ENCODE measurements at places on chromosomes 12 and 14.

DNA sequence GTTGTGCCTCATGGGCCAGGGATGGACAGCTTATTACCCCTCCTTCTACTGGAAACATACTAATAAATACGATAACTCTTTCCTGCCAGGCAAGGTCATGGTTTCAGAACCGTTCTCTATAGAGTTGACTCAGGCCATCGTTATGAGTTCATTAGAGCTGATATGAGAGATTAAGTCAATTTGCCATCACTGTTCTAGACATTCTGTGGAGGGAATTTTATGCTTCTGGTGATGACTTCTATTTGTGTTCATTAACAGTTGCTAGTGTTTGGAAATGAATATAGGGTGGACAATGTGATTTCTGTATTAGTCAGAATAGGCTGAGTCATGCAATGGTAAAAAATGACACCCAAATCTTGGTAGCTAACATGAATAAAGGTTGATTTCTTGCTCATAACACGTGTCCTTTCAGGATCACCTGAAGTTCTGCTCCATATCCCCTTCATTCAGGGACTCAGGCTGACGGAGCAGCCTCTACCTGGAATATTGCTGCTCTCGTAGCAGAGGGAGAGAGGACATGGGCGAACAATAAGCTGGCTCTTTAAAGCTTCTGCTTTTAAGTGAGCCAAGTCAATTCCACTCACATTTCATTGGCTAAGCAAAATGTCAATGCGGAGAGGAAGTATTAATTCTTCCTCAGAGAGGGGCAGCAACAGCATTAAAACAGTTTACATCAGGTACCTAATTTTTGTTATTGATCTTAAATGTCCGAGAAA, 18.5 kb upstream of the TBPL2 start:
- no peak for DNase-seq

- DNase-seq = no peak
Measured at GRCh38 chr14:22781301-22781991, 15.0 kb downstream of the OXA1L start.

DNA sequence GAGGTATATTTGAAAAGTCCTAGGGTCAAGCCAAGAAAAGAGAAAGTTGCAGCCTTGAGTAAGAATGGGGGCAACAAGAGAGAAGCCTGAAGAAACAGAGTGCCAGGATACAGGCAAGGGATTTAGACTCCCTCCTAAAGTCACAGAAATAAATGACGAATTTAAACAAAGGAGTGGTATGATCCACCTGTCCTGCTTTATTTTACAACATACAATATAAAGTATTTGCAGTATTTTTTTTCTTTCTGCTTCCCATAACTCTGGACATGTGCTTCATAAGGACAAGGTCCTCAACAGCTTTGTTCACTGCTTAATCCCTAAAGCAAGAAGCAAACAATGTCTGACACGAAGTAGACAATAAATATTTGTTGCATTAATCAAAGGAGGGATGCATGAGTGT, 57.4 kb downstream of the IFNG start:
- no peak for DNase-seq

DNA sequence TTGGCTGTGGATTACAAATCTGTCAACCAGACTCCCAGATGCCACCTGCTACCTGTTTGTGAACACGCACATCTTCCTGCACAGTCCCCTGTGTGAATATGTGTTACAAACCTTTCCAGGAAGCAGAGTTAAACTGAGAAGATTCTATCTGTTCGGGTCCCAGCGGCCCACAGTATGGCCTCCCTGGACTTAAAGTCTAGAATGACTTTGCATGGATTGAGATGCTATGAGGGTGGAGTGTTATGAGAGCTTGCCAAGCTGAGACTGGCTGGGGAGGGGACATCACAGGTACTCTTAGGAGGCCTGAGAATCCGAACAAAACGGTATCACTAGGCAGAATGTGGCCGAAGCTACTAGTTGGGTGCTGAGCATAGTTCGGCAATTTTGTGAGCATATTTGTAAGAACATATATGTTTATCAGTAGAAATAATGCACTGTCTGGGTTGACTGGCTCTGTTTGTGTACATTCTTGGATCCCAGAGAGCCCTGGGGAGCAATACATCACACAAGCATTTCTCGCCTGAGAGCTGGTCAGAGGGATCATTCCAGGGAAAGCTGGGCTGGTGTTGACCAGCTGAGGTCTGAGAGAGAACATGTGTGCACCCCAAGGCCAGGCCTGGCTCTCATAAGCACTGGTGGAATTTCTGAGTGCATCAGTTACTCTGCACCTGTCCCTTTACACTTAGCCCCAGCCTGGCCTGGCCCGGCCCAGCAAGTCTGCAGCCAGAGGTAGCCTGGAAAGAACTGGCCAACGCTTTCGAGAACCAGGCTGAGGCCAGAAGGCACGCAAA, 29.8 kb upstream of the LTBP2 start:
- DNase-seq = no peak

GRCh38 chr14:103546652-103547454, 15.6 kb downstream of the BAG5 start:
- DNase-seq = peak; percentile 79

DNA sequence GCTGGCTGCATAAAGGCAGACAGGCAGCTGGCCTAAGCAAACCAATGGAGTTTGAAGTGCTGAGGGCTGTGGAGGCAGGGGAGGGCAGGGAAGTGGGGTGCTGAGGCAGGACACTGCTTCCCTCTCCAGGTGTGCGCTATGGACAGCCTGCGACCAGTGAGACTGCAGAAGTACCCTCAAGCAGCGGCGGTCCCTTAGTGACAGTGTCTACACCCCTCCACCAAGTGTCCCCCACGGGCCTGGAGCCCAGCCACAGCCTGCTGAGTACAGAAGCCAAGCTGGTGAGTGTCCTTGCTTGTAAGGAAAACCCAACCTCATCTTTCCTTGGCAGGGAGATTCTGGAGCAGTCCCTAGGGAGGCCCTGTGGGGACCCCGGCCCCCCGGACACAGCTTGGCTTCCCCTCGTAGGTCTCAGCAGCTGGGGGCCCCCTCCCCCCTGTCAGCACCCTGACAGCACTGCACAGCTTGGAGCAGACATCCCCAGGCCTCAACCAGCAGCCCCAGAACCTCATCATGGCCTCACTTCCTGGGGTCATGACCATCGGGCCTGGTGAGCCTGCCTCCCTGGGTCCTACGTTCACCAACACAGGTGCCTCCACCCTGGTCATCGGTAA, 17.9 kb downstream of the HNF1A start:
- no peak for DNase-seq

GRCh38 chr14:65346895-65347294, 65.6 kb upstream of the FUT8 start:
- no peak for DNase-seq

DNA sequence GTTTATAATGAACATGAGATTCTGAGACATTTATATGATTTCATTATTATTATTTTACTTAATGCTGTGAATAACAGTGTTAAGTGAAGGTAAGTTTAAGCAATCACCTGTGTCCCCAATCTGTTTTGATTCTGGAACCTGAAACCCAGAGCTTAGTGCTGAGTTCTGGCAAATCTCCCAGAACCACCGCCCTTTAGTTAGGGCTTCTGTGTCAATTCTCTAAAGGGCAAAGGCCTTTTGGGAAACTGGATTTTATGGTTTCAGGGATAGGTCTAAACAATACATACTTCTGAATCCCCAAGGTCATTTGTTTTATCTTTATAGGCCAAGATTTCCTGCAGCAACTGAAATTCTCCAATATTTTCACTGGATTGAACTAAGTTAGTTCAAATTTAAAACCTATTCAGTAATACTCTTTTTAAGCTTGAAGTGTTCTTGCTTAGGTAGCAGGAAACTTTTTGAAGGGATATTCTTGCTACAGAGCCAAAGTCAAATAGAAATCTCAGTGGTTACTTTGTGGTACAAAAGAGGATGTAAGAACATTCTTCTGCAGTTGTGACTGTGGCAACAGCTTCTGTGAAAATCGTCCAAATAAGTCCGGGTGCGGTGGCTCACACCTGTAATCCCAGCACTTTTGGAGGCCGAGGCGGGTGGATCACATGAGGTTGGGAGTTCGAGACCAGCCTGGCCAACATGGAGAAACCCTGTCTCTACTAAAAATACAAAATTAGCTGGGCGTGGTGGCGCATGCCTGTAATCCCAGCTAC, 10.0 kb upstream of the PKP2 start:
- DNase-seq = no peak

- DNase-seq = peak; percentile 95
Measured at GRCh38 chr12:102957339-102958050, at the start of gene ASCL1. Gene ASCL1 (plus strand): TSS chr12:102957674. CDS start chr12:102958245, 571 bp downstream.

DNA sequence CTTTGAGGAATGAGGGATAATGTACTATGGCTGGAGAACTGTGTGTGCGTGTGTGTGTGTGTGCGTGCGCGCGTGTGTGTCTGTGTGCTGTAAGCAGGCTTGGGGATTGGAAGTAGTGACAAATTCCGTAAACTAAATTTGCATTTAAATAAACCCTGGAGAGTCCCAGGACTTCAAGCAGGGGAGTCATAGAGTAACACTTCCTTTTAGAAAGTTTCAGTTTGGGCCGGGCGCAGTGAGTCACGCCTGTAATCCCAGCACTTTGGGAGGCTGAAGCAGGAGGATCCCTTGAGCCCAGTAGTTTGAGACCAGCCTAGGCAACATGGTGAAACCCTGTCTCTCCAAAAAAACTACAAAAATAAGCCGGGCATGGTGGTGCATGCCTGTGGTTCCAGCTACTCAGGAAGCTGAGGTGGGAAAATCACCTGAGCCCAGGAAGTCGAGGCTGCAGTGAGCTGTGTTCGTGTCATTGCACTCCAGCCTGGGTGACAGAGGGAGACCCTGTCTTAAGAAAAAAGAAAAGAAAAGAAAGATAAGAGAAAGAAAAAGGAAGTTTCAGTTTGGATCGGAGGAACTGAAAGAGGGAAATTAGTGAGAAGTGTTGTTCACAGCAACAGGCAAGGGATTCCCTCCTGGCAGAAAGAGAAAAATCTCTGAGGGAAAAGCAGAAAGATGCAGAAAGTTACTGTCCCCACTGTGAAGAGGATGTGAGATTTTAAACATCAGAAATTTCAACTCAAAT, 222.7 kb upstream of the SOX5 start:
- no peak for DNase-seq

GRCh38 chr14:103188810-103189480, 65.7 kb downstream of the TNFAIP2 start:
- DNase-seq = no peak

- no peak for DNase-seq
Measured at GRCh38 chr14:35576260-35576659, 42.3 kb downstream of the INSM2 start.

- DNase-seq = no peak
Measured at GRCh38 chr12:66767536-66767935, 88.7 kb upstream of the GRIP1 start.

GRCh38 chr12:66692170-66692569, 13.3 kb upstream of the GRIP1 start:
- DNase-seq = no peak

GRCh38 chr12:110373025-110373424, 30.5 kb downstream of the ANAPC7 start:
- DNase-seq = no peak

DNA sequence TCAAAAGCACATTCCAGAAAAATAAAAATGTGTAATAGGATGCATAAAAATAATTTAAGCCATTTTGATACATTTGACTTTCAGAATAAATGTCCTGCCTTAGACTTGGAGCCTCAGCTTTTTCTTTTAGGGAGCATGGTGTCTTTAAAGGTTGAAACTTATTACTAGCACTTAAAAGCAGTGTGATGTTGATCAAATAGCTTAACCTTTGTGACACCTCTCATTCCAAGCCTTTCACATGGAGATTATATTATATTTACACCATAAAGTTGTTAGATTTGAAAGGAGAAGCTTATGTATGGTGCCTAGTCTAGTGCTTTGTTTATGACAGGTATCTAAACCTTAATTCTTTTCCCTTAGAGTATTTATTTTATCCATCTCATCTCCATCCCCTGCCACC, 61.9 kb downstream of the KTN1 start:
- DNase-seq = no peak

GRCh38 chr14:95733212-95733611, 19.3 kb upstream of the TCL1A start:
- no peak for DNase-seq

- DNase-seq = peak; percentile 8
Measured at GRCh38 chr12:42819846-42820245, 230.3 kb upstream of the PRICKLE1 start.

GRCh38 chr12:1821805-1822204, 1.4 kb downstream of the LRTM2 start:
- DNase-seq = no peak

DNA sequence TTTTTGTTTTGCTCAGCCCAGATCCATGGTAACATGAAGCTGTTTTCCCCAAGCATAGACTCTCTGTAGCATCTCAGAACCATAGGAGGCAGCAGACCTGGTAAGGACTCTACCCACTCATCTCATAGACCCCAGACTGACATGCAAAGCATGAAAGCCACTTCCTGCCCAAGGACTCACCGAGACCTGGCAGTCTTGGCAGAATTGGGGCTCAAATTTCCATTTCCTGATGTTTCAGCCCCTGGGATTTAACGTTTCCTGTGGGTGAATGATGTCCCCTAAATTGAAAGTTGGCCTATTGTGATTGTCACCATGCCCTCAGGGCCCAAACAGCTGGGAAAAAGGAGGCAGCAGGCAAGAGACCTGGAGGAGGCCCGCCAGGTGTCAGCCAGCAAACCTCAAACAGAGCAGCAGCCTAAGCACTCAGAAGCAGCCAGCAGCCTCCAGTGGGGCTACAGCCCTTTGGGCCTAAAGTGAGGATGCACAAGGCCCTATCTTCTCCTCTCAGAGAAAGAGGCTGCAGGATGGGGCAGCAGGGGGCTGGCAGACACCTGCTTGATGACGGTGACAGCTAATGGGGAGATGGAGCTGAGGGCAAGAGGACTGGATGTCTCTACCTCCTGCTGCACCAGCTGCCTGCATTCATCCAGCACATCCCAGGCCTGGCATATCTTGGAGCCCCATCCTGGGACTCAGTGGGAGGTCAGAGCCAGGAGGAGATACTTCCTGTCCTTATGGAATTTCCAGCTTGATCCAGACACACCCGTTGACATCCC, 8.5 kb downstream of the KRT85 start:
- DNase-seq = no peak

Measured in NCI-H2081 (cell line).